ENCODE measurements at places on chromosomes 5 and 9. TPM values are rescaled to one million over a fixed set of nuclear protein-coding genes. Genes with fewer than 3 reads are reported as not detected.

TBCA gene
- polyA plus RNA-seq: 208 TPM

CARD6 gene
- polyA plus RNA-seq: 2.4 TPM

IFNK gene
- polyA plus RNA-seq: not detected

OLFML2A gene
- polyA plus RNA-seq: not detected

CNTLN gene
- not detected for polyA plus RNA-seq

GRCh38 chr5:6402939-6403338 lies 24.6 kb upstream of the MED10 start:
- no peaks in the 10 kb centered on the region for H3K36me3 ChIP-seq
- DNase-seq: no peak
- peaks cover 28% of the 10 kb centered on the region for H3K27me3 ChIP-seq
- no peak overlapping the region for H3K27ac ChIP-seq

DNA sequence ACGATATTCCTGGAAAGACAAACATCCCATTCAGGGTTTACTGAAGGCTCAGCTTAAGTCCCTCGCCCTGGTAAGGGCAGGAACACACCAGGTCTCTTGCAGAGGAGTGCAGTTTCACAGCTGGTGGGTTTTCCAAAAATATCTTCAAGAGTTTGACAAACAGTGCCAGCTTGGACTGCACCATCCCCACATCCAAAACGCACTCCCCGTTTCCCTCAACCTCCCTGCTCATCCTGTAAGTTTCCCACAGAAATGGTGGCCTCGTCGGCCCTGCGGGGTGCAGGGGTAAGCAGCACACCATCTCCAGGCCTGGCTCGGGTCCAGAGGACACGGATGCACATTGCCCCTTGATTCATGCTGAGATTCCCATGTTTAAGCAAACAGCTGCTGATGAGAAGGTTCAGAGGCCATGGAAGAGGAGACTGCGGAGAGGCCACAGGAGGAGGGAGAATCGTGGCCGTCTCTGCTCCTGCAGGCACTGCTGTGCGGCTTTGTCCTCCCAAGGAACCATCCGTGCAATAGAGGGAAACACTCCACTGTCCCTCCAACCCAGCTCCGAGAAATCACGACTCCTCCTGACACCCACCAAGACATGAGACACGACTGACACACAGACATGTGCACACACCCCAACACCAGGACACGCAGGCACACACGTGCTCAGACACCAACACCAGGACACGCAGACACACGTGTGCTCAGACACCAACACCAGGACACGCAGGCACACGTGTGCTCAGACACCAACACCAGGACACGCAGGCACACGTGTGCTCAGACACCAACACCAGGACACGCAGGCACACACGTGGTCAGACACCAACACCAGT lies 24.0 kb upstream of the SLC12A7 start:
- no peaks in the 10 kb centered on the region for H3K36me3 ChIP-seq
- H3K4me1 ChIP-seq: peaks cover 35% of the 10 kb centered on the region
- peaks cover 7% of the 10 kb centered on the region for H3K27me3 ChIP-seq
- no peak overlapping the region for H3K27ac ChIP-seq
- no peak overlapping the region for H3K4me3 ChIP-seq

DNA sequence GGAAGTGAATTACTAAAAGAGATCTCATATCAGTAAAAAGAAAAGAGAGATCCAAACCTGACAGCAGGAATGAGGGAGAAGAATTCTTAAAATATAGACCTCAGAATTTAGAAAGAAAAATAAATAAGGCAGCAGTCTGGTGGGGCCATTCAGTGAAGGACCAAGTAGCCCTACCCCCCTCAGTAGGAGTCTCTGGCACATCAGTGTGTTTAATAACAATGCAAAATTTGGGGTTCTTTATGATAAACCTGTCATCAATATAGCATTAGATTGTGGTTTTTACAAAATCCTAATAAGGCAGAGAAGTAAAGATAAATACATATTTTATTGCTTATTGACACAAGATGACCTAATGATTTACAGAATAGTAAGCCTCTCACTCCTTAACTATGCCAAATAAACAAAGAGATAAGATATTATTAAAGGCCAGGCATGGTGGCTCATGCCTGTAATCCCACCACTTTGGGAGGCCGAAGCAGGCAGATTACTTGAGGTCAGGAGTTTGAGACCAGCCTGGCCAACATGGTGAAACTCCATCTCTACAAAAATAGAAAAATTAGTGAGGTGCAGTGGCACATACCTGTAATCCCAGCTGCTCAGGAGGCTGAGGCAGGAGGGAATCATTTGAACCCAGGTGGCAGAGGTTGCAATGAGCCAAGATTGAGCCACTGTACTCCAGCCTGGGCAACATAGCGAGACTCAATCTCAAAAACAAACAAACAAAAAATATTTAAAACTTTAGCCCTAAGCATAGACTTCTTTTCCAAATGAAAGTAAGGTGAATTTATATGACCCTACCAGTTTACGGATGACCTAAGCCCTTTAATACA lies 108.6 kb downstream of the BASP1 start:
- H3K27me3 ChIP-seq: no peaks in the 10 kb centered on the region
- no peaks in the 10 kb centered on the region for H3K36me3 ChIP-seq
- peaks cover 5% of the 10 kb centered on the region for H3K4me1 ChIP-seq
- no peak for DNase-seq
- H3K27ac ChIP-seq: no peak overlapping the region

DNA sequence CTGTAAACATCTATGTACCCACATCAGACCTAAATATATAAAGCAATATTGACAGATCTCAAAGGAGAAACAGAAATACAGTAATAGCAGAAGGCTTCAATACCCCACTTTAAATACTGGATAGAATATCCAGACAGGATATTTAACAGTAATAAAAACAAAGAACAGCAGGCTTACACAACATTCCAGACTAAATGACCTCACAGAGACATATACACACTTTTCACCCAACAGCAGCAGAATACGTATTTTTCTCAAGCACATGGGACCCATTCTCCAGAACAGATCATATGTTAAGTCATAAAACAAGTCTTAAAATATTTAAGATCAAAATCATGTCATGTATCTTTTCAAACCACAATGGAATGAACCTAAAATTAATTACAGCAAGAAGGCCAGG lies 76.8 kb downstream of the CAMSAP1 start:
- peaks cover 37% of the 10 kb centered on the region for H3K36me3 ChIP-seq
- no peaks in the 10 kb centered on the region for H3K27me3 ChIP-seq
- H3K4me3 ChIP-seq: no peak overlapping the region
- H3K27ac ChIP-seq: no peak overlapping the region
- no peaks in the 10 kb centered on the region for H3K4me1 ChIP-seq

Measured in naive B cell (primary cell).